ENCODE measurements at places on chromosomes 3 and 15.

- DNase-seq, result no peak
Measured at GRCh38 chr3:51343918-51344687, 41.0 kb upstream of the MANF start.

- DNase-seq, result no peak
Measured at GRCh38 chr3:178002113-178002512, 534.1 kb upstream of the KCNMB2 start.

DNA sequence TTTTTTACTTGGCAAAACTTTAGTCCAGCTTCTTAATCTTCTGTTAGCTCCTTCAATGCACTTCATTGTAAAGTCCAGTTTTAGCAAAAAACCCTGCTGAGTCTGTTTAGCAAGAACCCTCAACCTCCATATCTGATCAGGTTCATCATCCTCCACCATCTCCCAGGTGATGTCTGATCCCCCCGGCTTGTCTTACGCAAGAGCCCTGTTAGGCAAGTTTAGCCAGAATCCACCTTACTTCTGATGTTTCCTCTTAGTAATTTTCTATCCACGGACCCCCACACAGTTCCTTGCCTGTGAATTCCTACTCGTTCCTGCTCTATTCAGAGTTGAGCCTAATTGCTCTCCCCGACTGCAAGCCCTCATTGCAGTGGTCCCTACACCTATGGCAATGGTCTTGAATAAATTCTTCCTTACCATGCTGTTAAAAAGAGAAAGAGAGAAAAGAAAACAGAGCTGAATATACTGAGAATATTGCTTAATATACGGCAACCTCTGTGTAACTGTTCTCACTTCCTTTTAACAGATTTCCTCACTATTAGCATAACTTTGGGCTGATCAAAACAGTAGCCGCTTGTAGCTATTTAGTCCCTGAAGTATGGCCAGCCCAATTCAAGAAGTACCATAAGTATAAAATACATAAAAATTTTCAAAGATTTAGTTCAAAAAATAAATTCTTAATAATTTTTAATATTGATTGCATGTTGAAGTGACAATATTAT, 78.7 kb upstream of the MME start:
- DNase-seq, result no peak

DNA sequence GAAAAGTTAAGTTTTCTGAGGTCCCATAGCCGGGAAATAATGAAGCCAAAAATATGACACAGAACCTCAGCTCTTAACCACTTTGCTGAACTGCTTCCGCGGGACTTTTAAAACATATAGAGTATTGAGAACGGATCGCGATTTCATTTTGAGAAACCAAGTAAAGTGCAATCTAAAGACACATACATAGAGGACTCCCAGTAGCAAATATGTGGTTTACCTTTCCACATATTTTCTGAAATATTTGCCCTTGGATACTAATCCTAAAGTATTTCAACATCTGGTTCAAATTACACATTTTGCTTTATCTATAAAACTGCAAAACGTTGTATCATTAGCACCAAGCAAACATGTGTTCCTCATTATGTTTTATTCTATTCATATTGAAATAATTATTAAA, 776.5 kb downstream of the ROBO2 start:
- DNase-seq, result no peak
